Naive thymus-derived CD4-positive, alpha-beta T cell (primary cell): ENCODE measurements at places on chromosomes 6 and 20. TPM values are rescaled to one million over a fixed set of nuclear protein-coding genes. Genes with fewer than 3 reads are reported as not detected.

The DUSP15 gene
- total RNA-seq = not detected

The LRRC1 gene
- 1.2 TPM for total RNA-seq

The HLA-DOB gene
- total RNA-seq = 7.3 TPM

- H3K27ac ChIP-seq = no peak overlapping the region
- no peaks in the 10 kb centered on the region for H3K36me3 ChIP-seq
- DNase-seq = no peak
- no peak overlapping the region for H3K4me3 ChIP-seq
- no peaks in the 10 kb centered on the region for H3K27me3 ChIP-seq
- no peaks in the 10 kb centered on the region for H3K4me1 ChIP-seq
These were observed 67.8 kb downstream of the THBS2 start for GRCh38 chr6:169185692-169186485.

GRCh38 chr20:4375881-4376280 is 345.8 kb upstream of the PRND start:
- H3K4me3 ChIP-seq = no peak overlapping the region
- DNase-seq = no peak
- H3K27ac ChIP-seq = no peak overlapping the region
- H3K27me3 ChIP-seq = peaks cover 4% of the 10 kb centered on the region

GRCh38 chr6:49564552-49564951 is 14.1 kb downstream of the C6orf141 start:
- no peaks in the 10 kb centered on the region for H3K4me1 ChIP-seq
- no peak overlapping the region for H3K4me3 ChIP-seq
- no peak overlapping the region for H3K27ac ChIP-seq

GRCh38 chr6:71387179-71387578 is 98.6 kb downstream of the OGFRL1 start:
- H3K4me1 ChIP-seq = no peaks in the 10 kb centered on the region
- no peak for DNase-seq
- H3K4me3 ChIP-seq = no peak overlapping the region
- H3K27ac ChIP-seq = no peak overlapping the region
- no peaks in the 10 kb centered on the region for H3K27me3 ChIP-seq
- no peaks in the 10 kb centered on the region for H3K36me3 ChIP-seq

DNA sequence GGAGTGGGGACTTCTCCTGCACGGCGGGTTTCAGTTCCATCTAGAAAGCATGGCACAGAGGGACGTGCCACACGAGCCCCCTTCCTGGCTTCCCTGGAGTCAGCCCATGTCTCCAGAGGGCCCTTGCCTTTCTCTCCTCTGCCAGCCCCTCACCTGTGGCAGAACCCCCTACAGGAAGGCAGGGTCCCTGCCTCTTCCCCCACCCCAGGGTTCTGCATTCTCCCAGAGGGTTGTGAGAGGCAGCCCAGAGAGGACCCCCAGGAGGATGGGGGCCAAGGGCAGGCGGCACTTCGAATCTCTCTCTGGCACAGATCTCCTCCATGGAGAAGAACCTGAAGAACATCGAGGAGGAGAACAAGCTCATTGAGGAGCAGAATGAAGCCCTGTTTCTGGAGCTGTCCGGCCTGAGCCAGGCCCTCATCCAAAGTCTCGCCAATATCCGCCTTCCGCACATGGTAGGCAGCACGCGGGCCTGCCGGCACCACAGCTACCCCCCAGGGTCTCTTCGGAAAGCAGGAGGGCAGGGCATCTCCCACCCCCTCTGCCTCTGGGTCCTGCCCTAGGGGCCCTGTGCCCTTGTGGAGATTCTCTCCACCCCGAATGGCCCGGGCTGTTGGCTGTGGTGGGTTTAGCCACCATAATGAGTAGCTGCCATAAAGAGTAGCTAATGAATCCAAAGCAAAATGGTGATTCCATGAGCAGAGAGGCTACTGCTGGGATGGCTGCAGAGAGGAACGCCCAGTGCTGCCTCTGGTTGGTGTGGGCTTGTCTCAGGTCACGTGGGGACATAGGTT is 15.9 kb upstream of the PCMTD2 start:
- no peaks in the 10 kb centered on the region for H3K27me3 ChIP-seq
- no peaks in the 10 kb centered on the region for H3K36me3 ChIP-seq
